ENCODE measurements at places on chromosomes 7 and 10.

DNA sequence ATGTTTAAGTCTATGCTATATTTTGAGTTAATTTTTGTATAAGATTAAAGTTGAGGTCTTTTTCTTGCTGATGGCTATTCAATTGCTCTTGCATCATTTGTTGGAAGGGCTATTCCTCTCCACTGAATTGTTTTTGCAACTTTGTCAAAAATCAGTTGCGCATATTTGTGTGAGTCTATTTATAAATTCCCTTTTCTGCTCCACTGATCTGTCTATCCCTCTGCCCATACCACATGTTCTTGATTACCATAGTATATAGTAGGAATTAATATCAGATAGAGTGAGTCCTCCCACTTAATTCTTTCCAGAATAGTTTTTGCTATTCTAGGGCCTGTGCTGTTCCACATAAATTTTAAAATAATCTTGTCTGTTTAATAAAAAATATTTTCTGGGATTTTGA lies 152.4 kb upstream of the ADCY1 start:
- DNase-seq, result no peak

GRCh38 chr7:27107391-27108381 lies 5.2 kb upstream of the HOXA2 start:
- no peak for DNase-seq

GRCh38 chr10:51894771-51895578 lies 195.6 kb upstream of the CSTF2T start:
- no peak for DNase-seq

DNA sequence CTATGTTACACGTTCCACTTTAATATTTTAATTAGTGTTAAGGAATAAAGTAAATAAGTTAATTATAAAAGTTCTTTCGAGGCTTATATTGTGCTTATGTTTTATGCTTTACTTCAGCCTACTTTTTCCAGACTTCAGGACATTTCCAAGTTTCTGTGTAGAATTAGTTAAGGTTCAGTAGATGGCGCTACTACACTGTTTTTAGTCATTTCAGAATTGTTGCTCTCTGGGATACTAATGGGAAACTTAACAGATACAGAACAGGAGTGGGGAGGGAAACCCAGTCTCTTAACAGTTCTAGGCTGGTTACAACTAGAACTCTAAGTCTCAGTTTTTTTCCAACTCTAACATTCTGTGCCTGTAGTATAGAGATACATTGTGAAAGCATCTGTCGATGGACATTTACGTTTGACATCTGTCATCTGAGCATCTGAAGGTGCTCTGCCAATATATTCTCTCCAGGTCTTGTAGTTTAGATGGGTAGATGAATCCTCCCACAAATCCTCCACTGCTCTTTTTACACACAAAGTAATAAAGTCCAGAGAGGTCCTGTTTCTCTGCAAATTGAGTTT lies 56.8 kb upstream of the FAM171A1 start:
- DNase-seq, result peak; percentile 10

DNA sequence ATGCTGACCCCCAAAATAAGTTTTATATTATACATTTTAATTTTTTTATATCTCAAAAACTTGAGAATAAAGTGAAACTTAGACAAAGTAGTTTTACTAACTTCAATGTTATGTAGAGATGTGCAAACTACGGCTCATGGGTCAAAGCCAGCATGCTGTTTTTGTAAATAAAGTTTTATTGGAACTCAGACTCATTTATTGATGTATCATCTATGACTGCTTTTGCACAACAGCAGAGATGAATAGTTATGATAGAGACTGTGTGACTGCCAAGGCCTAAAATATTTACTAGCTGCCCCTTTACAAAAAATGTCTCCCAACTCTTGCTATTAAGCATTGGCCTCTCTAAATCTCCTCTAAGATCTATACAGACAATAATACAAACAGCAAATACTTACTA lies 12.4 kb downstream of the MTPN start:
- no peak for DNase-seq

DNA sequence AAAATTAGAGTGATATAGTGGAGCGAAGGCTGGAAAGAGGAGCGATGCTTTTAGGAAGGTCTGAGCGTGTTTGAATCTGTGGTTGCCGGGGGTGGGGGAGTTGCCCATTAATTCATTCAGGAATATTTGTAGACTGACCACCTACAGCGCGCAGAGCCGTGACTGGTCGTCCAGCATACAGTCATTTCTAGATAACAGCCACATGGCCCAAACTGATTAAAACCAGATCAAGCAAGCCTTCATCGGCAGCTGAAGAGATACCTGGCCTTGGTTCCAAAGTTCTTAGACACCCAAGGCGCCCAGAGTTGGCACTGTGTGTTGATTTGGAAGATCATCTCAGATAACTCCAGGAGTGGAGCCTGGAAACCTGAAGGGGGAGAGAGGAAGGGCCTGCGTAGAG lies 1.7 kb downstream of the PROSER2 start:
- DNase-seq, result no peak

DNA sequence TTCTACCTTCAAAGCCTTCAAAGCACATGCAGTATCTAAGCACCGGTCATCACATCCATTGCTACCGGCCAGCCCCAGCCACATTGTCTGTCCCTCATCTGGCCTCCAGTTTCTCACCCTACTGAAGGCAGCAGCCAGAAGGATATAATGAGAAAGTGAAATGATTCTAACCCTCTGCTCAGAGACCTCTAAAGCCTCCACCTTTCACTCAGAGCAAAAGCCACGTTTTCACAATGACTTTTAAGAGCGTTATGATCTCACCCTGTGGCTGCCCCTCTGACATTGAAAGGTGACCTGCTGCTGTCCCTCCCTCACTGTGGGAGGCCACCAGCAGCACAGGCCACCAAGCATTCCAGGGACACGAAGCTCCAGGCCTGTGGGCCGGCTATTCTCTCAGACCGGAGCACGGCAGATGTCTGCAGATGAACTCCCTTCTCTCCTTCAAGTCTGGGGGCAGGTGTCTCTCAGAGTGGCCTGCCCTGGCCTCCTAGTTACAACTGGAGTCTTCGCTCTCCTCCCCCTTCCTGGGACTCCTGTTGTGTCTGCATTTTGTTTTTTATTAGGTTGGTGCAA lies 94.9 kb upstream of the EEPD1 start:
- no peak for DNase-seq

- DNase-seq, result peak; percentile 4
These were observed 8.3 kb upstream of the ASZ1 start for GRCh38 chr7:117435475-117436043.

GRCh38 chr7:112965506-112965905 lies 121.1 kb downstream of the GPR85 start:
- DNase-seq, result no peak

GRCh38 chr10:132188331-132188730 lies 1.6 kb downstream of the DPYSL4 start:
- DNase-seq, result no peak

GRCh38 chr10:96814264-96814663 lies 17.8 kb upstream of the LCOR start:
- DNase-seq, result no peak

DNA sequence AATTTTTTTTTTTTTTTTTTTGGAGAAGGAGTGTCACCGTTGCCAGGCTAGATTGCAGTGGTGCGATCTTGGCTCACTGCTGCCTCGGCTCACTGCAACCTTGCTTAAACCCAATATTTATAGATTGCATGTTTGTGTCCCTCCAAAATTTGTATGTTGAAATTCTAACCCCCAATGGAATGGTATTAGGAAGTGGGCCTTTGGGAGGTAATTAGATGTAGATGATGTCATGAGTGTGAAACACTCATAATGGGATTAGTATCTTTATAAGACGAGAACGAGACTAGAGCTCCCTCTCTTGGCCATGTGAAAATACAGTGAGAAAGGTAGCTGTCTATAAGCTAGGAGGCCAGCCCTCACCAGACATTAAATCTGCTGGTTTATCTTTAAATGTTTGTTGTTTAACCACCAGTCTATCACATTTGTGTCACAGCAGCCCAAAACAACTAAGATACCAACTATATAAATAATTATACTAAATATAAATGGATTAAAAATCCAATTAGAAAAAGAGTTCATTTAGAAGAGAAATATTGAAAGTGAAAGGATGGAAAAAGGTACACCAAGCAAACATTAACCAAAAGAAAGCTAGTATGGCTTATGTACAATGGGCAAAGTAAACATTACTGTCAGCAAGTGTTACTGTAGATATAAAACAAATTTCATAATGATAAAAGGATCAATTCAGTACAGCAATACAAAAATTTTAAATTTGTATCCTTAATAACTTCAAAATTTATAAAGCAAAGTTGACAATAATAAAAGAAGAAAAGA lies 9.3 kb downstream of the TCAF1 start:
- DNase-seq, result no peak

DNA sequence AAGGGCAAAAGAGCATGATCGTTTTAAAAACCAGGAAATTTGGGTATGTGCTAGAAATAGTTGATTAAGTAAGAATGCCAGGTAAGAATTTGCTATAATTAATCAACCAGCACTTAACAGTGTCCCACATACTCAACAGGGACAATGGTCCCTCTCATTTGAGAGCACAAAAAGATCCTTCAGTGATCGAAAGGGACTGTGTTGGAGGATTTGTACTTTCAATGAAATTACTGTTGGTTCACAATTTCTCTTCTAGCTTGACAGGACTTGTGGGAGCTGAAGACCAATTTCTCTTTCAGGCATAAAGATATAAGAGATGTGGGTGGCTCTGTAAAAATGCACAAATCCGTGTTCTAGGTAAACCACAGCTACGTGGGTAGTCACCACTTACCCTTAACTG lies 12.5 kb upstream of the PLEKHS1 start:
- DNase-seq, result no peak

GRCh38 chr7:121558288-121558687 lies 162.2 kb upstream of the FAM3C start:
- DNase-seq, result no peak

- no peak for DNase-seq
These were observed 80.8 kb downstream of the RAB11FIP2 start for GRCh38 chr10:117965984-117966383.

GRCh38 chr10:54469587-54470323 lies 331.3 kb downstream of the PCDH15 start:
- no peak for DNase-seq

- no peak for DNase-seq
These were observed 41.3 kb downstream of the ST7 start for GRCh38 chr7:116994611-116995010.

DNA sequence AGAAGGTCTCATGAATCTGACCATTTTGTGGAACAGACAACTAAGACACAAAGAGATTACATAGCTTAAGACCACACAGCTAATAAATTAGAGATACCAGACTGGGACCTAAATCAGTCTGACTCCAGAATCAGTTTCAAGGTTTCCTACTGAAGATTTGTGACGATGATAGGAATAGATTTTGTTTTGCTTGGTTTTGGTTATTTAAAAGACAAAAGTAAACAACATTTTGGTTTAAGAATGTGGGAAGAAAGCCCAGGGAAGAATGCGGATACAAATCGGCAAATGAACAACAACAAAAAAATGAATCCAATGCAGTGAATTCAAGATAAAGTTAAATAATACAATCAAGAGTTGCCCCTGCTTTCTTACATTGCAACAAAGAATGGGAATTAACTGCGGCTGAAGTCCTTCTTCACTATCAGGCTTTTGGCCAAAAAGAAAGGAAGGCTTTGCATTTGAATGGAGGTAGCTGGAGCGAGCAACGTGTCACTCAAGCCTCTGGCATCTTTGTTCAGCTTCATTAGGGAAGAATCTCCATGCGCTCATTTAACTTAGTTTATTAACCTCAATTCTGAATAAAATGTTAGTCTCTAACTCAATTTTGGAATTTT lies 210.8 kb downstream of the ADAM12 start:
- no peak for DNase-seq

- no peak for DNase-seq
These were observed 164.1 kb upstream of the C1GALT1 start for GRCh38 chr7:7018290-7018689.

DNA sequence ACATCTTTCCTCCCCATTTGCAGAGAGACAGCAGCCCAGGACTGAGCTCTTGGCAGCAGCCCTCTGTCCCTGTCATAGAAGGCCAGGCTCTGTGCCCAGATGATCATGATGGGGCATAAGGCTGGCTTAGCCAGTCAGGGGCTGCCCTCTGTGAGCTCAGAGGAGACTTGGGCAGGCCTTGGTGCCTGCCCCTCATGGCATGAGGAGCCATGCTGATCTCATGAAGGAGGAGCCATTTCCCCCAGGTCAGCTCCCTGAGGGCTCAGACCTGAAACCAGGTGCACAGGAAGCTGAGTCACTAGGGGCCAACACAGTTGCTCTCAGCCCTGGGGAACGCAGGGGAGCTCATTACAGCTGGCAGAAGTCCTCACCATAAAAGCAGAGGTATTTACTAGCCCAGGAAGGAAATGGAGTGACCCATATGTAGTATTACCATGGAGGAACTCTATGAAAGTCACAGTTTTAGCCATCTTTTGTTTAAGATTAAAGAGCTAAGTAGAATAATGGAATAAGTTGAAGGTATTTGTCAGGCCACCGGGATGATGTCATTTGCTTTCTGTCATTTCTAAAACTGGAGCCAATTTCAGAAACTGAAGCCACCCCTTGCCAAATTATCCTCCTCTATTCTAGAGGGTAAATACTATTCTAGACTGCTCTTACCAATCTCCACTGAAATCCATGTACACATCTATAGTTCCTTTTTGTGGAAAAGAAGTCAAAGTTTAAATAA lies 362.4 kb upstream of the ZNF32 start:
- no peak for DNase-seq

- DNase-seq, result no peak
These were observed 124.7 kb downstream of the WDR37 start for GRCh38 chr10:1180836-1181235.

GRCh38 chr10:89279421-89279869 lies 22.4 kb upstream of the IFIT2 start:
- DNase-seq, result no peak

GRCh38 chr10:35387768-35388167 lies 51.5 kb downstream of the CCNY start:
- DNase-seq, result no peak

- no peak for DNase-seq
These were observed 281.8 kb upstream of the HGF start for GRCh38 chr7:82051601-82052000.

GRCh38 chr10:87916515-87916914 lies 53.1 kb downstream of the PTEN start:
- DNase-seq, result no peak

DNA sequence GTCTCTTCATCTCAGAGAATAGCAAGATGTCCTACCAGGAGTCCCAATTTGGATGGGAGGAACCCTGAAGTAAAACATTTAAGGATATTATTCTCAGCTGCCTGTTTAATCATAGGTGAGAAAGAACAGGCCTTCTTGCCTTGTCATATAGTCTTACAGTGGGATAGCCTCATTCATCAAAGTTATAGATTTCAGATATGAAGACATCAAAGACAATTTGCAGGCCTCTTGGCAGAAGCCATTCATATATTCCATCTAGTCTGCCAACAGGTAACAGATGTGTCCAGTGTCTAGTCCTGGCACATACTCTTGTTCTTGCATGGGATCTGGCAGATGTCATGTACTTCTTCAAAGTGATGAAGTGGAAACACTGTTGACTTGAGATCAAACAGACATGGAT lies 601.3 kb upstream of the GHITM start:
- no peak for DNase-seq

- DNase-seq, result peak; percentile 69
These were observed 26.5 kb upstream of the TRIL start for GRCh38 chr7:28984631-28985030.

- no peak for DNase-seq
These were observed 78.0 kb upstream of the ELMO1 start for GRCh38 chr7:37526623-37527022.

- DNase-seq, result no peak
These were observed 867.5 kb downstream of the NRG3 start for GRCh38 chr10:82742478-82742877.

GRCh38 chr10:88092973-88093372 lies 229.5 kb downstream of the PTEN start:
- DNase-seq, result no peak

- DNase-seq, result no peak
These were observed 704.0 kb upstream of the IGFBP3 start for GRCh38 chr7:46625032-46625431.

Data from inflammatory macrophage treated with lipopolysaccharide for 1 hour (primary cell).